ENCODE measurements at places on chromosomes 7 and 10. TPM values are rescaled to one million over a fixed set of nuclear protein-coding genes. Genes with fewer than 3 reads are reported as not detected.

SHTN1 gene
- polyA plus RNA-seq, result 5.0 TPM

DNA sequence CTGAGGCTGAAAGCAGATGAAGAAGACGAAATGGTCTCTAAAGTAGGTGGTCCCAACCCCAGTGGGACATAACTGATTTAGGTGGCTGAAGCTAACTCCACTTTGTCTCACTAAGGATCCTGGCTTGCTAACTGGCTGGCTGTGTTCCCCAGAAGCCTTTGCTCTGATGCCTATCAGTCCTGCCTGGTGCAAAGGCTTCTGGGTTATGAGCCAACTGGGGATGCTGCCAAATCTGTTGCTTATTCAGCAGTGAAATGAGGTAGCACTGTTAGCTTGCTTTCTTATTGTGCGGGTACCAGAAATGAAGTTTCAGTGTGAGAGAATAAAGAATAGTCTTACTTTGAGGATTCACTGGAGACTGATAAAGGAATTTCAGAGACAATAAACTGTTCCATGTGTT, 18.1 kb downstream of the PRKG1 start:
- DNase-seq, result no peak

GRCh38 chr7:98238976-98239375, 13.1 kb downstream of the TECPR1 start:
- no peak for DNase-seq

ASZ1 gene
- not detected for polyA plus RNA-seq

DNA sequence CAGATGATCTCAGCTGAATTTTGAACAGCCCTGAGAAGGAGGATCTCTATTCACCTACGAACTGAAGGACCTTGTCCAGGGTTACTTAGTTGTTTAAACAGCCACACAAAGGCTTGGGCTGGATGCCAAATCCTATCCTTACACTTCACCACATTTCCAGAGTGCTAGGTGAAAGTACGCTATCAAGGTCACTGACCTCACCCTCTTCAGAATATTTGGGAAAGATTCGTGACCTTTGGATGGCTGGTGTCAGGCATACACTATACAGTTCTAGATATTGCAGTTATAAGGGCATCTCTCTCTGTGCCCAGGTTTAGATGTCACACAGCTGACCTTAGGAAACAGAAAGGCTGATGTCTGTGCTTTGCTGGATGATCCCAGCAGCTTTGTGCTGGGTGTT, 61.2 kb upstream of the ABLIM1 start:
- no peak for DNase-seq

DNA sequence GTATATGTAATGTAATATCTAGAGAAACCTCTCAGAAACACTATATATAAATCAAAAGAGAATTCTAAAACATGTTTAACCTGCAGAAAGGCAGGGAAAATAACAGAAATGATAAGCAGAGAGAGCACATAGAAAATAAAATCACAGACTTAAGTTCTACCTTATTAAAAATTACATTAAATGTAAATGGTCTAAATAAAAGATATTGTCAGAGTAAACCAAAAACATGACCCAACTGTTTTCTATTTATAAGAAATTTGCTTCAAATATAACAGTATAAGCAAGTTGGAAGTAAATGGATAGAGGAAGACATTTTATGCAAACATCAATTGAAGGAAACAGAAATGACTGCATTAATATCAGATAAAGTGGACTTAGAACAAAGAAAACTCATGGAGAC, 43.4 kb downstream of the HECTD2 start:
- no peak for DNase-seq
